ENCODE measurements at places on chromosomes 5 and 9.

- peak; percentile 88 for DNase-seq
Measured at GRCh38 chr5:53291528-53291927, 182.0 kb upstream of the MOCS2 start.

- DNase-seq, result no peak
Measured at GRCh38 chr5:168600409-168600808, 21.2 kb upstream of the PANK3 start.

DNA sequence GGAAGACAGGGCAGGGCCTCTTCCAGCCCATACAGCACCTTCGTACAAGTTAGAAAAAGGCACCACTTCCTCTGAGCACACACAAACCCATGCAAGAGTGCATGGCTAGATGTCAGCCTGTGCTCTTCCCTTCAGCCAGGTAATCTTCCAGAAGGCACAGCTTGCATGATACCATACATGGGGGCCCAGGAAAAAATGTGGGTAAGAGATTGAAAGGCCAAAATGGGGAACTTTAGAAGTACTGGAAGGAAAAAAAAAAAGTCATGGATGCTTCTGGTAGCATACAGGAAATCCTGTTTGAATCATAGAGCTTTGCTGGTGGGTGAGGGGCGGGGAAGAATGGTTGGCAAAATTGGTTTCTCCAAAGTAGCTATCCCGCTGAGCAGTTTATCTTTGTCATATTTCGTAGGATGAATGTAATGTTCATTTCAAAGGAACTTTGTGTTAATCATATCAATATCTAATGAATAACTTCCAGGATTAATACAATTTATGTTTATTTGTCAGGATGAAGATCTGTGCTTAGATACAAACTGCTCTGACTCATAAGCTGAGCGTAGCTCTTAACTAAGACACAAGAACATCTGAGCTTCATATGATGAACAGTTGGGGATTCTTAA, 78.2 kb upstream of the MAP3K1 start:
- DNase-seq, result peak; percentile 84

DNA sequence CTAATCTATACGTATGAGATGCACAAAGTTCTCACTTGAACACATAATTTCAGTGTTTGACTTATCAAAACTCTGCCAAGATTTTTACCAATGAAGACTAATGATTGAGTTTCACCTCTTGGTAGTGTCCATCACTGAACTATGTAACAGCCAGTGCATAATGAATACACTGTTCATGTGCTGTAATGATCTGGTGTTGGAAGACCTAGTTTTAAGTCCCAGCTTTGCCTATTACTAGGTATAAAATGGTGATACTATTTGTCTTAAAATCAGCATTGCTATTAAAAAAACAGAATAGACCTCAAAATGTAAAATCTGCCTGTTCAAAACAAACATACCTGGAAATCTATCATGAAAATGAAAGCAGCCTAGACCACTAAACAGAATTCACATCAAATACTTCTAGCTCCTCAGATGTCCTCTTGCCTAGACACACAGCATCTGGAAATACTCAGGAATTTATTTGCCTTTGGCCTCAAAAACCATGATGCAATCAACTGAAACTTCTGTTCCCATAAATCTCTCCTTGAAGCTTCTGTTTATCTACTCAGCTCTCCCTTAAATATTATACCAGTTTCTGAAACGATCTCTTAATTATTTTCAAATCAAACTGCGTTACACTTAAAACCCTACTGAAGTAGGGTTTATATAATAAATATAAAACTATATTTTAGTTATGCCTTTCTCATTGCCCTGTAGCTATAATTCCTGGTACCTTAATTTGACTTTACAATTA, 38.1 kb downstream of the MRPS27 start:
- DNase-seq, result peak; percentile 58

- no peak for DNase-seq
Measured at GRCh38 chr9:70043689-70044489, at the start of gene MAMDC2. Gene MAMDC2, plus strand, starts transcription at chr9:70043848. Its CDS starts 350 bp downstream, at chr9:70044198.

DNA sequence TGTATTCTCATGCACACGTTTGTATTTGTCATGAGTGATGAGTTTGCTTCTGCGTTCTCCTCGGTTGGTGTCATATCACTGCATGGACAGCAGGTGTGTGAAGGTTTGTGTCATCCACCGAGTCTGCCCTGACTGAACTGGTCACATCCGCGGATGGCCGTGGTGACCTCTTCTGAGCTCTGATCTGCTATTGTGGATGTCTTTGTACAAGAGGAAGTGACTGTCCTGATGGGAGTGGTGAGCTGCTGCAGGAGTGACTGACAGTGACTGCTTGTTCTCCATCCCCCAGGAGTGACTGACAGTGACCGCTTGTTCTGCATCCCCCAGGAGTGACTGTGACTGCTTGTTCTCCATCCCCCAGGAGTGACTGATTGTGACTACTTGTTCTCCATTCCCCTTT, 69.9 kb downstream of the EHMT1 start:
- DNase-seq, result peak; percentile 65

DNA sequence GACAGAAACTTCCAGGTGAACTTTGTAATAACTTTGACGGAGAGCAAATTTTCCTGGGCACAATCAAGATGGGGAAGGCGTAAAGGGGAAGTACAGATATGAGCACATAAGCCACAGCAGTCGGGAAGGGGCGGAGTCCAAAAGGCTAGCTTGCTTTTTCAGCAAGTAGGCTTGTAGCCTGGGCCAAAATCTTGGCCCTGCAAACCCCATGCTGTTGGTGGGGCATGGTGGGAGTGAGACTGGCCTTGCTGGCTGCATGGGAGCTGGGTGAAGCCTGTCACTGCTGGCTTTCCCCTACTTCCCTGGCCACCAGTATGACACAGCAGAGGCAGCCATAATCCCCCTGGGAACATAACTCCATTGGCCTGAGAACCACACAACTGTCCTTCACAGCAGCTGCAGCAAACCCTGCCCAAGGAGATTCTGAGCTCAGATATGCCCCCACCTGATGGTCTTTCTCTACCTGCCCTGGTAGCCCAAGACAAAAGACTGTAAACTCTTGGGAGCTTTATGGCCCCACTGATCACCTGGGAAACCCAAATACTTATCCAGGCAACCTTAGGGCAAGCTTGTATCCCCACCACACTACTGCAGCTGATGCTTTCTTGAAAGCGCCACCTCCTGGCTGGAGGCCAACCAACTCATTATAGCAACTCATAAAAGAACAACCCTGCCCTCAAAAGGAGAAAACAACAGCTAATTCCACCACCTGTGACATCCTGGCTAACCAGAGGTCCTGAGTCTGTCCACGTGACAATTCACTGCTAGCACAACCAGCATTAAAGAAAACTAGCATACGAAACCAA, 24.0 kb downstream of the DCTN4 start:
- peak; percentile 92 for DNase-seq

DNA sequence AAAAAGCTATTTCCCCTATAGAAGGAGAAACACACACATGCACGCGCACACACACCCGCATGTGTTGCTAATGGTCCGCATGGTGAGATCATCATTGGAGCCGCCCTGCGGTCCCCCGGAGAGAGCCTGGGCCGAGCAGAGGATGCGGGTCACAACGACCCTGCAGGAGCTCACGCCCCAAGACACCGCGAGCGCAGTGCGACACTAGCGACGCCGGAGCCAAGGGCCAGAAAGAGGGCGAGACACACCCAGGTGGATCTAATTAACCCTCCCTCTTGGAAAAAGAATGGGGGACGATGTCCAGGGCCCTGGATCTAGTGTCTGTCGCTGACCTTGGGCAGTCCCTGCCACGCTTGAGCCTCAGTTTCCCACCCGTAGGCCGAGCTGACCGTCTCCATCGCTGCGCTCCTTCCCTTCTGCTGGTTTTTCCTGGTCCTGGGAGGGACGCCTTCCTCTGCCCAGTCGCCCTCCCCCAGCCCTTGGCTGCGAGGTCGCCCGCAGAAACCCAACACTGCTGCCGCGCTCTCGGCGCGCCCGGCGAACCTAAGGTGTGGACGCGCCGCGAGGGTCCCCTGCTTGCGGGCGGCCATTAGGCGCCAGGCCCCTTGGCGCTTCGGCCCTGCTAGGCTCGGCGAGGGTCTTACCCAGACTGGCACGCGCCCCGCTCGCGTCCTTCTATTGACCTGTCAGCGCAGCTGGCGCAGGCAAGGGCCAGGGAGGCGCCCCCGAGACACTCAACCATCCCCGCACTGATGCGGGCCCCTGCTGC, 47.5 kb upstream of the RNF20 start:
- peak; percentile 13 for DNase-seq

DNA sequence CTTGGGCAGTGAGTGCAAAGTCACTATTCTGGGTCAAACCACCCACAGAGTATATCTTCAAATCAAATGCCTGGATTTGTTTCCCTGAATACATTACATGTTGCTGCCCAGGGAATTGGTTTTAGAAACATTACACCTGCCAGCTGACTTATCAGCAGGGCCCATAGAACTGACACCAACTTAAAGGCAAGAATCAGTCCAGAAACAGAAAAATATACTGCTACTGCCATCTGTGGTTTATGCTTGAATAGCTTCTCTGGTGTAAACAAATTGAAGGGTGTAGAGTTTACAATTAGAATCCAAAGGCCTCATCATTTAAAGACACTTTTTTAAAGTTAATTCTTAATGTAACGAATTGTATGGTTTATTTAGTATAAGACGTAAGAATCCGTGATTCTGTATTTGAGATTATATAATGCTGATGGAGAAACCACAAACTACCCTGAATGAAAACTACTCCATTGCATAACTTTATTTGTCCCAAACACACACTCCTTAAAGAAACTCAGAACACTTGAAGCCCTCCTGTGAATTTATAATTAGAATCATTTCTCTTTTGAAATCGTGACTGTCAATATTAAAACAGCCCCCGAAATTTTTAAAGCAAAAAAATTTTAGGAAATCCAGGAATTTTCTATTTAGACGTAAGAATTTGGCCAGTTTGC, 6.2 kb downstream of the NR6A1 start:
- DNase-seq, result peak; percentile 28

DNA sequence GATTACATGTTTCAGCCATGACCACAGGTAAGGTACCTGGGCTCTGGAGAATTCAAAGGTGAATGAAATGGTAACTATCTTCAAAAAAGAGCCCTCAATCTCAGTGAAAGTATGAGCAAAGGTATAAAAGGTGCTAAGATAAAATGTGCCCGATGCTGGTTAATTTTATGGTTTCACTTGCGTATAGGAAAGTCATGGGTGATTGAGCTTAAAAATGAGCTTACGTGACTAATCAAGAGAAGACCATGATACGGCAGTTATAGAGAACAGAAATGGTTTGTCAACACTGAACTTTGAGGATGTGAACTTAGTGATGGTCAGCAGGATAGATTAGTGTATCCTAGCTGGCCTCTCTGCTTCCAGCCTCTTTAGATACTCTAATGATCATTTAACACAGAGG, 320.1 kb downstream of the DEPDC1B start:
- no peak for DNase-seq

DNA sequence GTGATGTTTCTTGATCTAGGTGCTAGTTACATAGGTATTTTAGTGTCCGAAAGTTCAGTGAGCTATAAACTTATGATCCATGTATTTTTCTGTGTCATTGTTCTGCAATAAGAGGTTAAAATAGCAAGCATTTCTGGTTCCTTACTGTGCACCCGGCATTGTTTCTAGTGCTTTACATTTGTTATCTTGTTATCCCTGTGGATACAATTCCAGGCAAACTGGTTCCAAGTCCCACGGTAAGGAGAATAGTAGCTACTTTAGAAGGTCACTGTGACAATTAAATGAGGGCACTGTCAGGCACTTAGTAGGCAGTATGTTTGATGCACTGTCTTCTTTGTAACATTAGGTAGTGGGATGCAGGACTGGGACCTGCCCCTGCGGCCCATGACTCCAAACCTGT, 9.0 kb downstream of the FUBP3 start:
- no peak for DNase-seq

DNA sequence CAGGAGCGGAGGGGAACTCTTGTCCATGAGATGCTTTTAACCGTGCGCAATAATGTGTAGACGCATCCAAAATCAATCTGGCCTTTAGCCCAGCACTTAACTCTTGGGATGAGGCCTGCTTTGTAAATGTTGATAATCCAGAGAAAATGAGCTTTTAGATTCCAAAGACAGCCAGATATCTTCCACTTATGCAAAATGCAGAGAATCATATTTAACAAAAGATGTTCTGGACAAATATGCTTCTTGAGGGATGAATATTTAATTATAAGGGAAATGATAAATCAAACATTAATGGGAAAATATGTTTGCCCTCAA, 5.6 kb downstream of the S1PR3 start:
- no peak for DNase-seq

- DNase-seq, result no peak
Measured at GRCh38 chr5:59180515-59180914, 597.6 kb downstream of the RAB3C start.

- DNase-seq, result no peak
Measured at GRCh38 chr9:18829873-18830272, 203.1 kb downstream of the SAXO1 start.

GRCh38 chr9:79779901-79780300, 208.1 kb downstream of the TLE4 start:
- no peak for DNase-seq

DNA sequence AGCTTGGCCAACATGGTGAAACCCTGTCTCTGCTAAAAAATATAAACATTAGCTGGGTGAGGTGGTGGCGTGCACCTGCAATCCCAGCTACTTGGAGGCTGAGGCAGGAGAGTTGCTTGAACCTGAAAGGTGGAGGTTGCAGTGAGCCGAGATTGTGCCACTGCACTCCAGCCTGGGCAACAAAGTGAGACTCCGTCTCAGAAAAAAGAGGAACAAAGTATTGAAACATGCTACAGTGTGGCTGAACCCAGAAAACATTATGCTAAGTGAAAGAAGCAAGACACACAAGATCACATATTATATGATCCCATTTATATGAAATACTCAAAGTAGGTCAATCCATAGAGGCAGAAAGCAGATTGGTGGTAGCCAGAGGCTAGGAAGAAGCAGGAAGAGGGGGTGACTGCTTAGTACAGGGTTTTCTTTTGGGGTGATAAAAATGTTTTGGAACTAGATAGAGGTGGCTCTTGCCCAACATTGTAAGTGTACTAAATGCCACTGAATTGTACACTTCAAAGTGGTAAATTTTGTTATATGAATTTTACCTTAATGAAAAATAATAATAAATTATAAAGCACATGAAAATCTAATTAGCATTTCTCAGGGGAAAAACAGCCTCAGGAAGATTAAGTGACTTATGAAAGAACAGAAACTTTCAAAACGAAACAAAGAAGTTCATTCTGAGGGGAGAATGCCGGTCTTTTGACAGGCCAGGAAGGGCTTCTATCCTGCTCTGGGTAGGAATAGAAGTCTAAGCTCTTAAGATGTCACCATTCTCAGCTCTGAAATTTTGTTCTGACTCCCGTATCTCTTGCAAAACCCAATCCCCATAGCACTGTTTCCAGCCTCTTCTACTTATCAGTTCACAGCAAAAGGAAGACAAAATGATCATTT, 161.1 kb upstream of the TBCA start:
- peak; percentile 88 for DNase-seq

GRCh38 chr9:36437790-36438189, 37.7 kb upstream of the RNF38 start:
- DNase-seq, result peak; percentile 4

DNA sequence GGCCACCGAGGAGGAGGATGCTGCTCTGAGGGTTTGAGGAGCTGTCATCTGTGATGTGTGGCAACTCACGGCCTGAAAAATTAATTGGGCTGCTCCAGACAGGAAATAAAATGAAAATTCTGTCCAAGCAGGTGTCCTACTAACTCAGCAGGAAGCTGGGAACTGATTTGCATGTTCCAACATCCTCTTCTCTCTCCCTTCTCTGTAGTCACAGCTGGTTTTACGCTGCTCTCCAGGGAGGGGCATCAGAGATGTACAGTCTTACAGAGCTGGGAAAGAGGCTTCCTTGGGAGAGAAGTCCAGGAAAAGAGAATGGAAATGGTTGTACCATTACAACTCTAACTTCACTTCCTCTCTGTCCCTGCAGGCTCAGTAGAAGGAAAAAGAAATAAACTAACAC, 24.2 kb upstream of the SIL1 start:
- no peak for DNase-seq
